ENCODE measurements at places on chromosomes 1 and 21.

DNA sequence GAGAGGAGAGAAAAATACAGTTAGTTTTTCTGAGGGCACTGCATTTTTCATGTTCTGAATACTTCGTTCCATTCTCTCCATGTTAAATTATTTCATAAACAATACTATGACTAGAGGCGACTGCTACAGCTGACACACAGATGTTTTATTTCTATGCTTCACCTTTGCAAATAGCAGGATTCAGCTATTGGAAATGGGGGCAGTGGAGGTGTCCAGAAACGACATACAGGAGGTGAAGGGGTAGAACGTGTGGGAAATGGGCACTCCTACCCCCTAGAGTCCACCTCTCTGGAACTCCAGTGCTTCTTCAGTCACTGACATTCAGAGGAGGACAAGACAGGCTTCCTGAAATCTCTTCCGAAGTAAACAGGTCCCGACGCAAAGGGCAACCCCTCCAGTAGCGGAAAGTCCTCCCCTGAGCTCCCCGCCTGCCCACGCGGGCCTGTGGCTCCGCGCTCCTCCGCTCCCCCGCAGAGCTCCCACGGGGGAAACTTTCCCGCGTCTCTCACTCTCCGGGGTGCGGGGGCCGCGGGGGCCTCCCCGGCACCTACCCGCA is 480 bp downstream of the DPYD start:
- DNase-seq: no peak

- no peak for DNase-seq
Measured at GRCh38 chr1:115196296-115196695, 107.0 kb upstream of the TSPAN2 start.

DNA sequence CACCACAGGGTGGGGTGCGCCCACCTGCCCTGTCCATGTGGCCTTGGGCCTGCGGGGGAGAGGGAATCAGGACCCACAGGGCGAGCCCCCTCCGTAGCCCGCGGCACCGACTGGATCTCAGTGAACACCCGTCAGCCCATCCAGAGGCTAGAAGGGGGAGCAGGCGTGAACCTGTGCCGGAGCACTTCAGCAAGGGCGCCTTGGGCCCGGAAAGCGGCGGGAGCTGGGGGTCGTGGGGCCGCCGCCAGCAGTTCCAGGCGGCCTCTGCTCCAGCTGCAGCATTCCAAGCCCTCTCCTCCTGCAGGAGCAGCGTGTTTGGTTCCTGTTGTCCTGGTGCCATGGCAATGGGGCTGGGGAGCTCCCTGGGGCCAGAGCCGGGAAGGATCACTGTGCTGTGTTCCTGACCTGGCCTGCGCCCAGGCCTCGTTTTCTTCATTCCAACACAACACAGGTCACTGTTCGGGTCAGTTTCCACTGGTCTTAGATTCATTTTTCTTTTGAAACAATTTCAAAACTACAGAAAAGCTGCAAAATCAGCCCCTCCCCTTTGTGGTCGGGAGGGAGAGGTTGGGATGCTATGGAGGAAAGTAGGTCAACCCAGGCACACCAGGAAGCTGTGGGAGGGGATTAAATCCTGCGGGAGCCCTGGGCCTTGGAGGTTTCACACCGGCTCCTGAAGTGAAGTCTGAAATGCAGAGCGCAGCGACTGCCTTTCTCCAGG is 18.8 kb downstream of the SLX9 start:
- peak; percentile 48 for DNase-seq

DNA sequence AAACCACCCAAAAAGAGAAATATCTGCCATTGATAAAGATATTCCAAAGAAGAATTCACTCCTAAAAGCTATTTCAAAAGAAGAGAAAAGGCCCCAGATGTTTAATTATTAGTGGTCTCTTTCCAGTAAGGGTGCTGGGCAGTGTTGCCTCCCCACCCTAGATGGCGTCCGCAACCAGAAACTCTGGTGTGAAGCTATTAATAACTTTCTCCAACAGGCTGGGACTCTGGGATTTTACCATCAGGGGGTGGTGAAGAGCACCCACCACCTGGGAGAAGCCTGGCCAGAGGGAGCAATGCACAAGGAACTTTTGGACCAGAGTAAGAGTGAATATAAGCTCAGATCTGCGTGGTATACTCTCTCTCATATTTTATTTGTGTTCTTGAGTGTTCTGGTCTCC is 115.4 kb upstream of the TIAM1 start:
- peak; percentile 55 for DNase-seq

GRCh38 chr1:73978964-73979363 is 219.0 kb downstream of the LRRIQ3 start:
- DNase-seq: no peak
